ENCODE measurements at places on chromosomes 13 and 19.

GRCh38 chr19:19176950-19177349, 6.9 kb upstream of the MEF2B start:
- no peak for DNase-seq

- no peak for DNase-seq
Measured at GRCh38 chr13:30607908-30608307, 9.8 kb upstream of the USPL1 start.

- DNase-seq: no peak
Measured at GRCh38 chr13:25018729-25019115, 77.2 kb upstream of the PABPC3 start.

DNA sequence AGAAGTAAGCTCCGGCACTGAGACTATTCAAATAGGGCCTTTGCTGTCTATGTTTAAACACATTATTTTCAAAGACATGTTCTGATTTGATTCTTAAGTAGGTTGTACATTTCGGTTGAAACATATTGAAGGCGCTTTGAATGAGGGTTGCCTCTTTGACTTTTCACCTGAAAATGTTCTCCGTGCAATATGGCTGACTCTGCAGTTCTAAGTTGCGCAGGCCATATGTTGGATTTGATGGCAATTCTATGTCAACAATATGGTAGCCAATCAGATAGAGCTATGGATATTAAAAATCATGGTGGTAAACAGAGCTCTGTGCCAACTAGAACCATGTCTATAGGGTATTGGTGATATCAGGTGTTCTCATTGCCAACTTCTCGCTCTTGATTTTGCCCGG, 307.3 kb downstream of the NALCN start:
- no peak for DNase-seq

DNA sequence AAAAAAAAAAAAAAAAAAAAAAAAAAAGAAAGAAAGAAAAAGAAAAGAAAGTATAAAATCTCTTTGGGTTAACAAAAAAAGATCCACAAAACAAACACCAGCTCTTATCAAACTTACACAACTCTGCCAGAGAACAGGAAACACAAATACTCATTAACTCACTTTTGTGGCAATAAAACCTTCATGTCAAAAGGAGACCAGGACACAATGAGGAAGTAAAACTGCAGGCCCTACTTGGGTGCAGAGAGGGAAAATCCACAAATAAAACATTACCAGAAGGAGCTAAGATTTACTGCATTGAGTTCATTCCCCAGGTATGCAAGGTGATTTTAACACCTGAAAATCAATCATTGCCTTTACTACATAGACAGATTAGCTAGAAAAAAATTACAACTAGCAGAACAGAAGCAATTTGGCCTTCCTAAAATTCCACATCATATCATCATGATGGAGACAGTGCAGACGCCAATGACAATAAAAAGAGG, 9.6 kb upstream of the CEACAM5 start:
- no peak for DNase-seq

DNA sequence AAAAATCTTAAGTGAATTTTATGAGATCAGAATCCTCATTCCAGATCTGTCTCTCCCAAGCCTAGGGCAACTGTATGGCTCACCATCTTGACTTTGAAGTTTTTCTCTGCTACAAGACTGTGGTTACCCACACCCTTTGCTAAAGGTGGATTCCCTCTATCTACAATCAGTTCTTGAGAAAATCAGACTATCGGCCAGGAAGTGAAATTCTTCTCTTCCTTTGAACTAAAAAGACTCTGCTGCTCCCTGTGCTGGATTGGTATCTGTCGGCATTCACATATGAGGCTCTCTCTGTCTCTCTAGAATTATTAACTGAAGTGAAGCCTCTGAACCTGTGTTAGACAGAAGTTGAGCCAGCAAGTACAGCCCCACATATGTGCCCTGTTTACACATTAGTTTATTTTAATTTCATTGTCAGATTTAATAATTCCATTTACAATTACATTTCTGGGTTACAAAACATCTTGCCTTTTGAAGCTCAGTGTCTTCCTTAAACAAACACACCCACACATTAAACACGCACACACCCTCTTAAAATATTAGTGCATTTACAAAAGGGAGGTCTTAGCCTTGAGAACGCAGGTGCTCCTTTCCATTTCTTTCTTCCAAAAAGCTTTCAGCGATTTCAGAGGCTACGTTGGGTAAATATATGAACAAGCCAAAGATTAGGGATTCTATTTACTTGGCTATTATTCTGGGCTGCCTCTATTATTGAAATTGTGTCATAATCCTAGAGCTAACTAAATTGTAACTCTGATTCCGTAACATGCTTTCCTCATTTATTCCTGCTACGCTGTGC, 145.7 kb downstream of the MIPEP start:
- DNase-seq: no peak

GRCh38 chr19:35719402-35720162, 1.8 kb downstream of the KMT2B start:
- no peak for DNase-seq

DNA sequence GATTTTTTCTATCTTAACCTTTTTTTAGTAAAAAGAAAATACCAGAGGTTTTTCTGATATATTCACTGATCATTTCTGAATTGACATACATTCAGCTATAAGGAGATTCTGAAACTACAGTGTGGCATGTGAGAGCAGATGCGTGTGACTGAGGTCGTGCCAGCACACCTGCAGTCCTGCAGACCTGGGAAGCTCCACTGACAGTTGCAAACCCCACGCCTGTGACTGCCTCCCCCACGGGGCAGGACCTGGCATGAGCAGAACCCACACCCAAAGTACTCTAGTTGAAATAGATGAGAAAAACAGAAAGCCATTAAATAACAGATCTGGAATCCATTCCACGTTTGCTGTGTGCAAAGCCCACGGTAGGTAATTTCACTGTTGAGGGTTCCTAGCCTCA, 80.7 kb downstream of the TEX29 start:
- no peak for DNase-seq

- no peak for DNase-seq
Measured at GRCh38 chr19:17323300-17323963, 11.2 kb downstream of the ANO8 start.

DNA sequence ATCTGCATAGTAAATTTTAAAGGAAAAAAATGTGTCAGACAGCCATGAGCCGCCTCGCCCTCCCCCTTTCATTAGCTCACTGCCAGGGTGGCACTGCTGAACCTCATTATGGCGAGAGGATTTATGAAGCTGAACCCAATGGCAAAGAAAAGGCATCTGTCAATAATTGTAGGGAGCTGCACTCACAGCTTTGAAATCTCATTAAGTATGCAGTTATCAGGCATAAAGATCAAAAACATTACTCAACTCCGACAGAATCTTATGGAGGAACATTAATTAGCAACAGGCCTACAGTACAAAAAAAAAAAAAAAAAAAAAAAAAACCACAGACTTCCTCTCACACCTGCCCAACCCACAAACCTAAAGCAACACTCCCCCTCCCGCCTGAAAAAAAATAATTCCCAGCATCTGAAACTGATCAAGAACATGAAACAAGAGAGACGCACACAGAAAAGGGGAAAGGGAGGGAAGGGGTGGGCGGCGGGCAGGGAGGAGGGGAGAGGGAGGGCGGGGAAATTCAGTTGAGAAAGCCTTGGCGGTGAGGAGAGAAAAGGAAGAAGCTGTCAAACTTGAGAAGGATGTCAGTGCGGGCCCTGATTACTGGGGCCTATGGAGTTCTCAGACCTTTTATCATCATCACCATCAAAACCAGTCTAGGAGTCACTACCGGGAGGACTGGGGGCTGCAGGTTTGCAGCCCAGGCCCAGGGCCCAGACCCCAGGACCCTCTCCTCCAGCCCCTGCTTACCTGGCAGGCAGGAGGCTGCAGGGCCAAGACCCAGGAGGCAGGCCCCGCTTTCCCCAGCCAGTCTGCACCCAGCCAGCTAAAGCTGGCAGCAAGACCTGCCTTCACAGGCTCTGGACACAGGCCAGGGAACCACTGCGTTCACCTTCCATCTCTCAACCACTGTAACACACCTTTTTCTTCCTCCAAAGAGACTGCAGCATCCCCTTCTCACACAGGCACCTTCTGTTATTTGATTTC, 8.9 kb downstream of the TSHZ3 start:
- no peak for DNase-seq

DNA sequence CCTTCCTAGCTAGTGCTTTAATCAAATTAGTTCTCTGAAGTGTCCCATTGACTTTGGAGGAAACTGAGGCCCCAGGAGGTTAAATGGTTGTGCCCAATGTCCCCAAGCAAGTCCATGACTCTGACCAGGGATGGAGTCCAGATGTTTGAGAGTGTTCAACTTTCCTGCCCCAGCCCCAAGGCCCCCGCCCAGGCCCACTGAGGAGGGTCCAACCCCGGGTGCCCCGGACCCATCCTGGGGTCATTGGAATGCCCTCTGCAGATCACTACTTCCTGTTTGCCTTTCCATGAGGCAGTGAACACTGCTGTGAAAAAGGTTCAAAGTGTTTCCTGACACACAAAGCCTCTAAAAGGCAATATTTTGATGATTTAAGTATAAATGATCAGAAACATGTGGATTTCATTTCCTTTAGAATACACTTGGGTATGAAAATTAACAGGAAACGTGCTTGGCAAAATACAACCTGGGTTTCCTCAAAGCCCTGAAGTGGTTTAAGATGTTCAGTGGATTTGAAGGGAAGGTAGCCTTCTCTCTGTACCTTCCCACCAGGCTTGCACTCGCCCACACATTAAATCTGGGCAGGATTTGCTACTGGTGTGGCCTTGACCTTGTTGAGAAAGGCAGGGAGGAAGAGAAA, 335.7 kb downstream of the TSHZ3 start:
- DNase-seq: no peak

DNA sequence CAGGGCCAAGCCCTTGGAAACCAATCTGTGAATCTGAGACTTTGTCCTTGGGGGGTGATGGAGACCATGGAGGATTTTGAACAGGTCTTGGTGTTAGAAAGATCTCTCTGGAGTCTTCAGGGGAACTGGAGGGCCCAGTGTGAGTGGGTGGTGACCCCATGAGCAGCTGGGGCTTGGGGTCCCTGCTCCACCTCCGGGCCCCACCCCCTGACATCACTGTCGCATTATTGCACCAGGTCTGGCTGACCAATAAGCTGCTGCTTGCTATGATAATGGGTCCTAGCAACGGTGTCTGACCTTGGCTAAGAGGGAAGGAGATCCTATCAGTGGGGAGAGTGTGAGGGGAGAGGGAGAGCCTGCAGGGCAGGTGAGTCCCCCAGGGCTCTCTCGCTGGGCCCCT, at the start of gene IRGC:
IRGC (plus strand) TSS at position 301 of the 400 bp plus-strand sequence. CDS start 2,483 bp downstream, outside the sequence.
- DNase-seq: no peak

DNA sequence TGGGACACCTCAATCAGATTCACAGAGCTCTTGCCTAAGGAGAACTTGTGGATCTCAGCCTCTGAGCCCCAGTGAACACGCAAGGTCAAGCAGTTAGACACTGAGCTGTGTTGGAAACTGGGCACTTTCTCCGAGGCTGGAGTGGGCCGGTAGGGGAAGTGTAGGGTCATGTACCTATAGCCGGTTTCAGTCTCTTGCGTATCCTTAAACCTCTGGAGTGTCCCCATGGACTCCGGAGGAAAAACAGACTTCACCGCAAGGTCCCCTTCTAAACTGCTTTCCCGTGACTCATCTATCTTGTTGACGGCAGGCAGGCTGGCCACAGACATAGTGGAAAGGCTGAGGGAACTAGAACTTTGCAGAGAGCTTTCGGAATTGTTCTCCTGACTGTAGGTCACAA, 11.3 kb downstream of the IQCN start:
- no peak for DNase-seq

DNA sequence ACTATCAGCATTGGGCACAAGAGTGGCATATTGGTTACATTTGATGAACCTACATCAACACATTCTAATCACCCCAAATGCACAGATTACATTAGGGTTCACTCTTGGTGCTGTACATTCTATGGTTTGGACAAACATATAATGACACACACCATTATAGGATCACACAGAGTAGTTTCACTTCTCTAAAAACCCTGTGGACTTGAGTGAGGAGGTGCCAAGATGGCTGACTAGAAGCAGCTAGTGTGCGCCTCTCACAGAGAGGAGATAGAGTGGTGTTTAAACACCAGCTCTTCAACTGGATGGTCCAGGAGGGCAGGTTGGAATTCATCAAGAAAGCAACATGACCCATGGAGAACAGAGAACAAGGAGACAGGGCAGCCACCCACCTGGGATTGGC, 265.6 kb downstream of the TDRD3 start:
- DNase-seq: no peak

- DNase-seq: no peak
Measured at GRCh38 chr19:54431255-54431838, 16.1 kb downstream of the TTYH1 start.

DNA sequence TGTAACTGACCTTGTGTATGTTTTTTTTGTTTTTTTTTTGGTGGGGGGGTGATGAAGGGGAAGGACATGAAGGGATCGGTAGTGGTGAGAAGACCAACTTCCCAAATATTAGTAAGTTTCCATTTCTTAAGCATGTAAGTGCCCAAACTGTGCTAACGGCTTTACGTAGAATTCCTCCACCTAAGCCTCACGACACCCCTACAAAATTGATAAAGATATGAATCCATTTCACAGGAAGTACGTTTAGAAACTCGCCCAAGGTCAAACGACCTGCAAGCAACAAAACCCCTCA, 649 bp downstream of the UQCRFS1 start:
- no peak for DNase-seq

Data from HS-27A (cell line).